ENCODE measurements at places on chromosomes 6 and 20. TPM values are rescaled to one million over a fixed set of nuclear protein-coding genes. Genes with fewer than 3 reads are reported as not detected.

DNA sequence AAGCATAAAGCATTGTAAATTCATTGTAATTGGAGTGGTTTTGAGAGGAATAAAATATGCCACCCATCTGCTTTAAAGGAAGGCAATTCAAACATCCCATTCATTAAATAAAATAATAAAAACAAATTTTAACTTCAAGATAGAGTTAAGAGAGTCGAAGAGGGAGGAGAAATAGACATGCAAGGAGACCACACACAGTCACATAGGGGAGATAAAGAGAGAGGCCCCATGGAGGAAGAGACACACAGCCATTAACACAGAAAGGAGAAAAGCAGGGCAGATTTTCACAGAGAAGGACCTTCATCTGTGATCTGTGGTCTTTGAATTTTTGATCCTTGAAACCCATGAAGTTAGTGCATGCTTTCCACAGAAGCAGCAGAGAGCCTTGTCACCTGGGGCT is 214.3 kb upstream of the TCF21 start:
- DNase-seq: no peak

DNA sequence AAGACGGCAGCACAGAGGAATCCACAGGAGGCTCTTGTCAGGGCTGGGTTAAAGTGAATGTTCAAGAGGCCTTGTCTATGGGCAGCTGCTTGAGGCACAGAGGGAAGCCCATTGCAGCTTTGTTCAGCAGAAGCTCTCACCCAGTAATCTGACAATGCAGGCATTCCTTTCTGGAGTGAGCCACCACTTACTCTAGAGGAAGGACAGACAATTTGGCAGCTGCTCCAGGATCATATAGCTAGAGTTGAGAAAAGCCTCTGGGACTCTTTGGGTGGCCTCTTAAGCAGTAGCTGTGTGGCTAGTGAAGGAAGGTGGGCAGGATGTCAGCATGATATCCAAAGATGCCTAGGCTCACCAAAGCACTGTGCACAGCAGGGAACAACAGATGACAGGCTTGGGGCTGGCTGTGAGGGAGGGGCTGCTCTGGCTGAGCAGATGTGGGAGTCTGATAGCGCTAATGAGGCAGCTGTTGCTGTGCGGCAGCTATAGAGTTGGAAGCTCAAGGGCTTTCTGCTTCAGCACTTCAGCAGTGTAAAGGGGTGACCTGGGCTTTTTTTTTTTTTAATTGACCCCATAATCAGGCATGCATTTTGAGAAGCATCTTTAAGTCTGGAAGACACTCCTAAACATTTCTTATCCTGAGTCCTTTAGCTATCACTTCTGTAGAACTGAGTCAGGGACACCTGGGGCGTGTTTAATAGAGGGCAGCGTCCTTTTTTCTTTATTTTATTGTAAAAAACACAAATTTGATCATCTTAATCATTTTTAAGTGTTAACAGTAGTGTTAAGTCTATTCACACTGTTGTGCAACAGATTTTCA is 27.2 kb downstream of the CMTR1 start:
- peak; percentile 71 for DNase-seq

GRCh38 chr20:57002066-57002570 is 264.3 kb downstream of the BMP7 start:
- no peak for DNase-seq

DNA sequence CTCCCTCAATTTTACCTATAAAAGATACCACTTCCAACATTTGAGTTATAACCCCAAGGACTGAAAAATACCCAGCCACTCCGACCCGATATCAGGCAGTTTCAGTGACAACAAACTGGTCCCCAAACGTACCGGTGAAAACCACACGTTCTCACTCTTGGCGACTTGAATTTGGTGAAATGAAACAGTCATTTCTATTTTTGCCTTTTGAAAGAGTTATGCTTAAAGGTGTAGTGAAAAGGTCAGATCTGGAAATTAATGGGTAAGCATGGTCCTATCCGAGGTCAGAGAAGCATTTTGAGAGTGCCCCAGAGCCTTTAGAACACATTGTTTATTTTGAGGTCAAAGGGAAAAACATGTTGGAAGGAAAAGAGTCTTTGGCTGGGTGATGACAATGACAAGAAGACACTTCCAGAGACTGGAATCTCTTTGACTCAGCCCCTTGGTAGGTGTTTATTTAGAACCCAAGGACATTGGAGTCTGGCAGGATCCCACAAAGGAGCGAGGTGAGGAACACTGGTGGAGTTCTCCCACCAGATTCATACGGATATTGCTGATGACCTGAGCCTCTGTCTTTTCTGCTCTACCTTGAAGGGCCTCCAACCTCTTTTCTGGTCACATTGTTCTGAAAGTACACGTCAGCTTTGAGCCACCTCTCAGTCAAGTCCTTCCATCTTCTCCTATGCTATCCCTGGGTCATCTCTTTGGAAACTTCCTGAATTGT is 235.0 kb downstream of the GMPR start:
- no peak for DNase-seq

TMEM244 gene
- not detected for total RNA-seq

Data from glutamatergic neuron (in vitro differentiated cells).